Placental epithelial cell (primary cell): ENCODE measurements at places on chromosomes 2 and 18. TPM values are rescaled to one million over a fixed set of nuclear protein-coding genes. Genes with fewer than 3 reads are reported as not detected.

Gene GPR55
- total RNA-seq, result not detected in 2 replicates

Gene UGT1A3
- total RNA-seq, result 0.43 TPM in 1 of 2 replicates, not detected in the other

Gene SP100
- total RNA-seq, result 43.2 and 73.0 TPM in 2 replicates

Gene TCF7L1
- 0.33 and 5.5 TPM in 2 replicates for total RNA-seq

Gene OR6B2
- not detected in 2 replicates for total RNA-seq

Gene NT5C1B
- total RNA-seq, result not detected in 2 replicates

Gene DSG1
- total RNA-seq, result 1.2 and 2.9 TPM in 2 replicates

Gene FAM228A
- total RNA-seq, result 1.6 and 3.9 TPM in 2 replicates

Gene IL37
- not detected in 2 replicates for total RNA-seq

Gene HDAC4
- total RNA-seq, result 6.1 and 6.7 TPM in 2 replicates

Gene C1GALT1C1L
- 1.2 and 1.3 TPM in 2 replicates for total RNA-seq

Gene FABP1
- total RNA-seq, result not detected in 2 replicates

Gene RTP5
- total RNA-seq, result not detected in 2 replicates

Gene OTOS
- not detected in 2 replicates for total RNA-seq

Gene SOS1
- total RNA-seq, result 18.2 and 20.0 TPM in 2 replicates

Gene SPDYA
- 0.76 and 2.0 TPM in 2 replicates for total RNA-seq

Gene ABCB11
- total RNA-seq, result under 0.01 TPM in 1 of 2 replicates, not detected in the other
